ENCODE measurements at places on chromosomes 16 and 17.

DNA sequence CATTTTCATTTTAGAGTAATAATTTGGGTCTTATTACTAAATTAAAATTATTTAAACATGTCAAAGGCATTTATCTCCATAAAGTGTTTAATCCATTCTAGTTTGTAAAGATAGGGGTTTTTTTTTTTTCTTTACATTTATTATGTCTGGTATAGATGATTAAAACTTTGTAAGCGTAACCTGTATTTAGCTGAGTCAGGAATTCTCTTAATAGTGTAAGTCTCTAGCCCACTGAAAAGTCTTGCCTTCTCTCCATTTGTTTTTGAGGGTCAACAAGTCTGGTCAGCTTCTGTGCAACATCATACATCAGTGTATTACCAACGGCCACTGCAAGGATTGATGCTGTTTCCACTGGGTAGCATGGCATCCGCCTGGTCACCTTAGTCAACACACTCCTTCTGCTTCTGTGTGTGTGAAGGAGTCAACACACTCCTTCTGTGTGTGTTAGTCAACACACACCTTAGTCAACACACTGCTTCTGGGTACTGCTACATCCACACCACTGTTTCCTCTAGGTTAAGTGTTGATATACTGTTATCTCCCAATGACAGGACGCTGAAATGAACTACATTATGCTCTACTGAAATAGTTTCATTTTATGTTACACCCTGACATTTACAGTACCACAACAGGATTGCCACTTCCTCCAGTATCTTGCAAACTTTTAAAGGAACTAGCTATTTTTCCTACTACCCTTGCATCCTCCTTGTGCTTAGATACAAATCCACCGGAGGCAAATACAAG lies 37.3 kb upstream of the VWA3A start:
- no peaks in the 10 kb centered on the region for H3K27me3 ChIP-seq
- no peaks in the 10 kb centered on the region for H3K36me3 ChIP-seq
- peaks cover 5% of the 10 kb centered on the region for H3K4me1 ChIP-seq
- no peak overlapping the region for H3K4me3 ChIP-seq
- H3K27ac ChIP-seq, result peak overlapping the region; percentile 54

- H3K27ac ChIP-seq, result no peak overlapping the region
- no peaks in the 10 kb centered on the region for H3K27me3 ChIP-seq
- no peak overlapping the region for H3K4me3 ChIP-seq
- no peaks in the 10 kb centered on the region for H3K36me3 ChIP-seq
- peaks cover 12% of the 10 kb centered on the region for H3K4me1 ChIP-seq
- no peak for DNase-seq
Observed at GRCh38 chr16:81838794-81839193, 59.7 kb downstream of the PLCG2 start.

DNA sequence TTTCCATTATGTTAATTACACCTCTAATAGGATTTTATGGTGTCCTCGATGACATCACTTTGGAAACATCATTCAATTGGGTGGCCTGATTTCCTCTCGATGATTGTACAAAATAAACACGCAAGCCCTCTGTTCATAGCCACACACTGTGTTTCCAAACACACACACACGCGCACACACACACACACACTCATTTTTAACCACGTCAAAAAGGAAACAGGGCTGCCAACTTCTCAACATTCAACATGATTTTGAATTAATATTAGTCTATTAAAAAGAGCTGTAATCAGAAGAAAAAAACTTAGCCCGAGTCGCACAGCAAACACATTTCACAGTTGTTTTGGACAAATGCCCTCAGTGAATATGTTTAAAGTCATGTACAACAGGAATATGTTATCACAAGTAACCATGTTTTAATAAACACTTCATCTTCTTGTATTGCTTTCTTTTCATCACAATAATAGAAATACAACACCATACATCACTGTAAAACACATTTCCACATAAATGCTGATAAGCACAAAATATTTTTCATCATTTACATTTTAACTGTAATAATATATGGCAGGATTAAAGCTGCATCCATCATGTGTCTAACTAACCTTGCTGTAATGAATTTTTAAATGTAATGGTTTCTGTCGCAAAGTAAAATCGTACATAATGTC lies 219.1 kb upstream of the IRX3 start:
- no peaks in the 10 kb centered on the region for H3K27me3 ChIP-seq
- peaks cover 58% of the 10 kb centered on the region for H3K4me1 ChIP-seq
- H3K27ac ChIP-seq, result no peak overlapping the region
- no peak overlapping the region for H3K4me3 ChIP-seq
- no peaks in the 10 kb centered on the region for H3K36me3 ChIP-seq

DNA sequence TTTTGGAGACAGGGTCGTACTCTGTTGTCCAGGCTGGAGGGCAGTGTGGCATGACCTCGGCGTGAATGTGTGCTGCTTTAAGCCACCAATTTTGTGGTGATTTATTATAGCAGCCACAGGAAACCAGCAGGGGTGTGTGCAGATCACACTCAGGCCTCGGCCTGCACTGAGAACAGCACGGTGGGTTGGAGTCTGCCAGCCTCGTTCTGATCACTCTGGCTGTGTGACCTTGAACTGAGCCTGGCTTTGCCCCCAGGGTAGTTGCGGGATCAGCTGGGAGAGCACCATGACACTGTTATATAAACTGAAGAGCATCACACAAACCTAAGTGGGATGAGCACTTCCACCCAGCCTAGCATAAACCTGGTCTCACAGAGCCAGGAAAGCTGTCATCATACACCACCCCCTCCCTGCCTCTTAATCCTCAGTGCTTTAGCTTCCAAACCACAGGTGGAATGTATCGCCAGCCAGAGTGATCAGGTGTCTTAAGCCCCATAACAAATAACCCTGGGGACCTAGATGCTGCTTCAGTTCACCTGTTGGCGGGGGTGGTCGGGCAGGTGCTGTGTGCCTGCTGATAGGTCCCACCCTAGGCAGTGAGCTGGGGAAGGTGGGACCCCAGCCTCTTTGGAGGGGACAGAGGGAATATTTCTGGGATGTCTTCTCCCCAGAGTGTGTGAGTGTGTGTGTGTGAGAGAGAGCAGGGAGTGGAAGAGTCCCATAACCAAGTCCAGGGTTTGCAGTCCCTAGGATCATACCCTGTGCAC lies 28.6 kb upstream of the NDRG4 start:
- no peak for DNase-seq
- peaks cover 18% of the 10 kb centered on the region for H3K4me1 ChIP-seq
- H3K27ac ChIP-seq, result no peak overlapping the region
- H3K27me3 ChIP-seq, result peaks cover 33% of the 10 kb centered on the region
- no peaks in the 10 kb centered on the region for H3K36me3 ChIP-seq
- H3K4me3 ChIP-seq, result no peak overlapping the region

DNA sequence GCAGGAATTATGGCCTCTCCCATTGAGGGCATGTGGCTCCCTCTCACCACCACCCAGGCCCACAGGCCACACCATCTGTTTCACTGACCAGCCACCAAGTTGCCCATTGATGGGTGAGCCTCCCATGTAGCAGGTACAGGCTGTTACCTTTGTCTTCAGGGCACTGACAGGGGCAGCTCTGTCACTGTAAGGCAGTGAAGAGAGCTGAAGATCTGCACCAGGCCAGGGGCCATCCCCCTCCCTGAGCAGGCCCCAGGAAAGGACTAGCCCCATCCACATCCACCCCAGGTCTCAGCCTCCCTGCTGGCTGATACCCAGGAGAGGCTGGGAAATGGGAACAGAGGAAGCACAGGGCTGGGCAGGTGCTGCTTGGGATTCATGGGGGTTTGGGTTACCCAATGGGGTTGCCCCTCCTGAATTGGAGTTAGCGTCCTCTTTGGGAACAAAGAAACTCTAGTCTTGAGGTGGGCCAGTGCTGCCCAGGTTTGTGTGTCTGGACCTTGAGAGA lies 1691.4 kb downstream of the TP53TG3F start:
- peaks cover 19% of the 10 kb centered on the region for H3K27me3 ChIP-seq
- no peak for DNase-seq
- H3K4me3 ChIP-seq, result no peak overlapping the region
- H3K27ac ChIP-seq, result no peak overlapping the region
- H3K4me1 ChIP-seq, result no peaks in the 10 kb centered on the region

DNA sequence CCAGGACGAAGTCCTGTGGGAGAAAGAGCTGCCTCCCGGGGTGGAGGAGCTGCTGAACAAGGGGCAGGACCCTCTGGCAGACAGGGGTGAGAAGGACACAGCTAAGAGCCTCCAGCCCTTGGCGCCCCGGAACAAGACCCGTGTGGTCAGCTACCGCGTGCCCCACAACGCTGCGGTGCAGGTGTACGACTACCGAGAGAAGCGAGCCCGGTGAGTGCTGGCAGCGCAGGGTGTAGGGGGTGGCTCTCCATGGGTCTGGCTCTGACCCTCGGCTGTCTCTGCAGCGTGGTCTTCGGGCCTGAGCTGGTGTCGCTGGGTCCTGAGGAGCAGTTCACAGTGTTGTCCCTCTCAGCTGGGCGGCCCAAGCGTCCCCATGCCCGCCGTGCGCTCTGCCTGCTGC lies 21.4 kb downstream of the MVP start:
- no peaks in the 10 kb centered on the region for H3K27me3 ChIP-seq
- no peak overlapping the region for H3K4me3 ChIP-seq
- H3K4me1 ChIP-seq, result no peaks in the 10 kb centered on the region

- H3K36me3 ChIP-seq, result peaks cover 4% of the 10 kb centered on the region
- DNase-seq, result peak; percentile 93
- H3K4me3 ChIP-seq, result no peak overlapping the region
- H3K27ac ChIP-seq, result peak overlapping the region; percentile 3
Observed at GRCh38 chr16:77971306-77972061, 50.9 kb upstream of the CLEC3A start.

DNA sequence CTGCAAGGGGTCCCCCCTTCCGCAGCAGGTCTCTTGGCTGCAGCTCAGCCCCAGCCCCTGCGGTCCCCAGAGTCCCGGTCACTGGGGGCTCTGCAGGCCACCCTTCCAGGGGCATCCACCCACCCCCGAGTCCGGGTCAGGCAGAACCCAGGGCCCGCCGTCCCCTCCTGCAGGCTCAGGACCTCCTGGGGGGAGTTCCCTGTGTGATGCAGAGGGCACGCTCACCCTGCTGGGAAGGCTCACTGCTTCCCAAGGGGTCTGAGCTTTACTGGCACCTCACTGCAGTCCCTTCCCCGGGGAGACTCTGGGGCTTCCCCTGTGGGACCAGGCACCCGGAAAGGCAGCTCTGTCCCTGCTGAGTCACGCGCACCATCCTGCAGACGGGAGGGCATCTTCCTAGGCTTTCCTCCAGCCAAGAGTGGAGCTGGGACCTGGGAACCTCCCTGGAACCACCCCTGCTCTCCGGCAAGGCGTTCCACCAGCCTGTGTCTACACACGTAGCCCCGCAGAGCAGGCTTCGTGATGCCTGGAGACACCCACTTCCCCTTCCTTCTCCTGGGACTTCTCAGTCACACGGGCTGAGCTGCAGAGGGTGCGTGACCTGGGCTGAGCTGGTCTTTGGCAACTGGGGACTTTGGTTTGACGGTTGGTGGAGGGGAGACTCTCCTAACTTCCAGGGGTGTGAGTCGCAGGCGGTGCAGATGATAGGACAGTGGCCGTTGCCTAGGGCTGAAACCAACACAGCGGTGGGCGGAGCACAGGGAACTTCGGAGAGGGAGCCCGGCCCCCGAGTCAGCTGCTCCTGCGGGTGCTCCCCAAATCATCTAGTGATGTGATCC lies 23.4 kb downstream of the SLC25A10 start:
- 0 out of 2 replicates have a peak overlapping the region, but pooled peaks have one; percentile 12 for H3K27ac ChIP-seq
- H3K36me3 ChIP-seq, result no peaks in the 10 kb centered on the region
- H3K4me3 ChIP-seq, result no peak overlapping the region

DNA sequence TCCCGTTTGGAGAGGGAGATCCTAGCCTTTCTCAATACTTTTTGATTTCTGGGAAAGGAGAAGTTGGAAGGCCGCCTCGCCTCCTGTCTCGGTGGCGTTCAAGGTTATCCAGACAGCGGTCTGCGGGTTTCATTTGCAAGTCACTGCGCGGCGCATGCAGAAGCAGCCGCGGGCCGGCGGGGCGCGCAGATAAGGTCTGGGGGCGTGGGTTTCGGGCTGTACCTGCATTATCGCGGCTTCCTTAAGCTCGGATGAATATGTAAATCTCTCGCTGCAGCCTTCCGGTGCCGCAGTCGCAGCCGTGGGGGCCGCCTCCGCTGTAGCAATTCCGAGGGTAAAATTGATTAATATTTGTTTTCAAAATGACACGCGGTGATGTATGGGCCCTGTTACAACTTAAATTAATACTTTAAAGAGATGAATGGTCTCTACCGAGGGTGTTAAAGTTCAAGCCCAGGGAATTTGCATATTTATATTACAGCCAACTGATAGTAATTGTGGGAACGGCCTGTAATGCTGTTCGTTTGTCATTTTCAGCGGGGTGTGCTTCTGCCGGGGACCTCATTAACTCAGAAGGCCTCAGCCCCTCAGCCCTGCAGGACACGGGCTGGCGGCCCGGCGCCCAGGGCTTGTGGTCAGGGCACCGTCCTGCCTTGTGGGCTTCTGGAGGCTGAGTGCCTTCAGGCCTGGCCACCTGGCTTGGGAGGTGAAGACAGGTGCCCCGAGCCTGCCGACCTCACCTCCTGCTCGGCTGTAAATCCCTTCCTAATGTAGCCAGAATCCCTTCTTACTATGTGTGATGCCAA lies 99.4 kb downstream of the CYLD start:
- peak overlapping the region; percentile 60 for H3K4me3 ChIP-seq
- peaks cover 27% of the 10 kb centered on the region for H3K4me1 ChIP-seq
- peaks cover 11% of the 10 kb centered on the region for H3K27me3 ChIP-seq
- H3K27ac ChIP-seq, result no peak overlapping the region
- no peaks in the 10 kb centered on the region for H3K36me3 ChIP-seq

- DNase-seq, result no peak
- no peak overlapping the region for H3K4me3 ChIP-seq
- H3K4me1 ChIP-seq, result peaks cover 6% of the 10 kb centered on the region
- H3K27ac ChIP-seq, result no peak overlapping the region
Observed at GRCh38 chr16:89695875-89696669, 5.4 kb downstream of the SPATA2L start.

DNA sequence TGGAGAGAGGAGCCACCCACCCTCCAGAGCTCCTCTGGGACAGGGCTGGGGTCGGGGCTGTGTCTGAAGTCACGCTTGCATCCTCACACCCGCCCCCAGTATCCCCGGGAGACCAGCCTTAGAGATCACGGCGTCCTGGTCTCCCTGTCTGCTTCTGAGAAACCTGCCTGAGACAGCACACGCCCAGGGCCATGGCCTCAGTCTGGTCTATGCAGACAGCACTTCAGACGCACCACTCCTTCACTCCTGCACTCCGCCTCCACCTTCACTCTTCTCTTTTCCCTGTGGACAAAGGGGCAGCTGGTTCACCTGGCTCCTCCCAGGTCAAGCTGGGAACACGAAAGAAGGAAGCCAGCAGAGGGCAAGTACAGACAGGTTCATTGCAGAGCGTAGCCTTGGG lies 248.0 kb upstream of the GSE1 start:
- H3K4me3 ChIP-seq, result no peak overlapping the region
- H3K27ac ChIP-seq, result 0 out of 2 replicates have a peak overlapping the region, but pooled peaks have one; percentile 47
- peaks cover 23% of the 10 kb centered on the region for H3K4me1 ChIP-seq
- peaks cover 12% of the 10 kb centered on the region for H3K27me3 ChIP-seq

- H3K27me3 ChIP-seq, result no peaks in the 10 kb centered on the region
- H3K27ac ChIP-seq, result no peak overlapping the region
- H3K4me3 ChIP-seq, result no peak overlapping the region
- H3K36me3 ChIP-seq, result peaks cover 13% of the 10 kb centered on the region
- DNase-seq, result no peak
Observed at GRCh38 chr16:84386047-84386446, 17.7 kb downstream of the ATP2C2 start.

Data from WTC11 (cell line).